Brain microvascular endothelial cell (primary cell): ENCODE measurements at places on chromosomes 1 and 21.
A peak's percentile ranks its signal among the peaks of the same experiment; 100 is the strongest.

- DNase-seq = no peak
These were observed 56.8 kb downstream of the SLC30A10 start for GRCh38 chr1:219871427-219872057.

GRCh38 chr1:53074313-53075154, 12.5 kb downstream of the PODN start:
- no peak for DNase-seq

- DNase-seq = no peak
These were observed 371.9 kb downstream of the RGS7 start for GRCh38 chr1:240985081-240985480.

GRCh38 chr1:173477286-173478093, at the start of gene PRDX6:
Gene PRDX6, plus strand, starts transcription at chr1:173477335. Its CDS starts 63 bp downstream, at chr1:173477398.
- peak; percentile 77 for DNase-seq

DNA sequence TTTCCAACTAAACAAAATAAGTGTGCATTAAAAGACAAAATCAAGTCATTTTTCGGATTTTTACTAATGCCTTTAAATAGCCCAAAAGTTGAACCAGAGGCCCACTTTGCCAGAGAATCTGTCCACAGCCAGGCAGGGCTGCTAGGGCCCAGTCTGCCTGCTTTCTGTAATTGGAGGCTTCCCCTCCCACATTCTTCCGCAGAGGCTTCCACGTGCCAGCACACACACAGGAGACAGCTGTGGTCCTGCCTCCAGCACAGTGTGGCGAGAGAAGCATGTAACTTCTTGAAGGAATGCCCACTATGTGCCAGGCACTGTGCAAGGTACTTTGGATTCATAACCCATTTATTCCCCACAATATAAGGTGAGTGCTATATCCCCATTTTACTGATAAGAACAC, 11.3 kb upstream of the PDZK1IP1 start:
- DNase-seq = no peak
